ENCODE measurements at places on chromosomes 7 and 10.
A peak's percentile ranks its signal among the peaks of the same experiment; 100 is the strongest.

DNA sequence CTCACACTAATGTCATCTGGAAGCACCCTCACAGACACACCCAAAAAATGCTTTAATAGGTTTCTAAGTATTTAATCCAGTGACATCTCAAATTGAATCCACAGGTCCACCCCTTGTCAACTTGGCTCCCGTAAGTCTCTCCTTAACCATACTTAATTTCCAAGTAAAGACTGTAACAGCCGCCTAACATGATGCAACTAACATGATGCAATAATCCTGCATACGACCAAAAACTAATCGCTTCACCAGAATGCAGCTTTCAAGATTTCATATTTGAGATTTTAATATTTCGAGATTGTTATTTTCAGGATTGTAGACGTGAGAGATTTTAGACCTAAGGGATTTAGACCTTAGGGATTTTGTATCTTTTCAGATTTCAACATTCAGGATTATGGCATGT is 3.7 kb upstream of the HDAC9 start:
- no peak for DNase-seq

GRCh38 chr7:33837356-33837851 is 67.9 kb upstream of the BMPER start:
- DNase-seq = no peak

DNA sequence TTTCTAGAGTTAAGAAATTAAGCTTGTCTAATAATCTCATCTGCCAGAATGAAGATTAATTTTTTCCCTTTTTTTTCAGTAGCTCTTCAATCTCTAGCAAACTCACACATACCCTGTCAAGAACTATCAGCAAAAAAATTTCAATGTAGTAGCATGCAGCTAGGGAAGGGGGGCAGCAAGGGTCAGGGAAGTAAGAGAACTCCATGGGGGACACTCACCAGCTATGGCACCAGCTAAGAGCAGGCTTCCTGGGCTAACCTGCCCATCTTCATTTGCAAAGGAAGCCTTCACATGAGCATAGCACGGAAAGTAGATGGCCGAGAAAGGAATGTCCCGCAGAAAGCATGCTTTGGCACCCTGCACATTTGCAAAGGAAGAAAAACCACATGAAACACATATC is 190.4 kb downstream of the SLC25A13 start:
- no peak for DNase-seq

- DNase-seq = no peak
Observed at GRCh38 chr7:157384301-157384700, 47.5 kb downstream of the DNAJB6 start.

- DNase-seq = no peak
Observed at GRCh38 chr10:74962517-74962916, 136.1 kb downstream of the KAT6B start.

DNA sequence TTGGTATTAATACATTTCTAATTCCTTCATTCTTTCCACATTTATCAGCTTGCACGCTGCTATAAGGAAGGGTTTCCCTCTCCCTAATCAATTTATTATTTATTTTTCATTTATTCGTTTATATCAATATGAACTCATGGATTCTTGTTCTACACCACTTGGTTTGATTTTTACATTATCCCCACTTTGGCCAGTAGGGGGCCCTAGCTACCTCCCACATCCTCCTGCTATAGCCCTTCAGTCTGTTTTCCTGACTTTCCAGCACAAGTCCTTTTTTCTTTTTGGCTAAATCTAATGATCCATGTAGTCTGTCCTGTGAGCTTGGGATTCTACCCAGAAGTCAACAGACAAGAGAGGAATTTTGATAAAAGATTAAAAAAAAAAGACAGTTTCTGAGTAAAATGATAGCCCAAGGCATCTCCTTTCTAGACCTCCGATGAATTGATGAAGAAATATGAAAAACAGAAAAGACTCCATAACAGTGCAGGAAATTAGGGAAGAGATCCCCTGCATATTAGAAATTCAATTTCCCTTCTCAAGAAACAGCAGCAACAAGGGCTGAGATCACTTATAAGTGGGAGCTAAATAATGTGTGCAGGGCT is 47.7 kb downstream of the LYZL2 start:
- no peak for DNase-seq

DNA sequence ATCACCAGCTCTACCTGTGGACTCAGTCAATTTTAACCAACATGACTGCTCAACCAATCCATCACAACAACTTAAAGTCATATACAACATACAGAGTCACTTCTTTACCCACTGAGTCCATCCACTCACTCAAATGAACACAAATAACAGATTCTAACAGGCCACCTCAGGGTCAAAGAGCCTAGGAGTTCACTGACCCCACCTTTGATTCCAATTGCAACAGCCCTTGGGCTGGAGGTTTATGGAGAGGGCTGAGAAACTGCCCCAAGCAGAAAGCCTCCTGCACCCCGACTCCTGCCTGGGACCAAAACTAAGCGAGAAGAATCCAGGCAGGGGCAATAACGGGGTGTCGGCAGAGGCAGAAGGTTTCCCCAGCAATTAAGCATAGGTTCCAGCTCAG is 263.8 kb downstream of the PARD3 start:
- DNase-seq = no peak

GRCh38 chr7:69172357-69173077 is 425.8 kb upstream of the AUTS2 start:
- no peak for DNase-seq

DNA sequence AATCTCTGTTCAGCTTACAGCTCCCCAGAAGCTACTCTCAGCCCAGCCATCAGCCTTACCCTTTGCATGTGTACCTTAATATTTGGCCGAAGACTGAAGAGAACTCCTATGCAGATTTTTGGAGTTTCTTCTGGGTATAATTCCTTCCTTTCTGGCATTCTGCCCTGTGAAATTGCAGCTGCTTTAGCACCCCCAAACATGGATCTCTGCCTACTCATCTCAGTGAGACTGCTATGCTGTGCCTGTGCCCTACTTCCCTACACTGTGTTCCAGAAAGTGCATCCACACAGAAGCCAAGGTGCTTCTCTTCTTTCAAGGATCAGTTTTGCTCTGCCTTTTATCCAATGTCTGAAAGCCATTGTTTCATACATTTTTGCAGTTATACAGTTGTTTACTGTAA is 81.6 kb downstream of the NPY start:
- no peak for DNase-seq

- DNase-seq = no peak
Observed at GRCh38 chr7:16234493-16235146, 186.7 kb downstream of the CRPPA start.

DNA sequence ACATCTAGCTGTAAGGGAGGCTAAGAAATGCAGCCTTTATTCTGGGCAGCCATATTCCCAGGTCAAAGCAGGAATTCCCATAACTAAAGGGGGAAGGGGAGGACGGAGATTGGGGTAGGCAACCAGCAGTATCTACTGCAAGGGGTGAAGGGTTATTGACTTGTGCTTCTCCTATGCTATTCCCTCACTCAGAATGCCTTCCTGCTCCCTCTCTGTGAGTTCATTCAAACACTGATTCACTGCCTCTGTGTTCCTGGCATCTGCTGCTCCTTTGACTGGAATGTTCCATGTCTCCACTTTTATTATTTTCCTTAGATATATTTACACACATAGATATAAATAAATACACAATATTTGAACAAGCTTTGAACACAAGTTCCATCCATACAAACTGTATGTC is 11.1 kb downstream of the HTR7 start:
- no peak for DNase-seq

- no peak for DNase-seq
Observed at GRCh38 chr7:28362812-28363211, 49.5 kb upstream of the CREB5 start.

DNA sequence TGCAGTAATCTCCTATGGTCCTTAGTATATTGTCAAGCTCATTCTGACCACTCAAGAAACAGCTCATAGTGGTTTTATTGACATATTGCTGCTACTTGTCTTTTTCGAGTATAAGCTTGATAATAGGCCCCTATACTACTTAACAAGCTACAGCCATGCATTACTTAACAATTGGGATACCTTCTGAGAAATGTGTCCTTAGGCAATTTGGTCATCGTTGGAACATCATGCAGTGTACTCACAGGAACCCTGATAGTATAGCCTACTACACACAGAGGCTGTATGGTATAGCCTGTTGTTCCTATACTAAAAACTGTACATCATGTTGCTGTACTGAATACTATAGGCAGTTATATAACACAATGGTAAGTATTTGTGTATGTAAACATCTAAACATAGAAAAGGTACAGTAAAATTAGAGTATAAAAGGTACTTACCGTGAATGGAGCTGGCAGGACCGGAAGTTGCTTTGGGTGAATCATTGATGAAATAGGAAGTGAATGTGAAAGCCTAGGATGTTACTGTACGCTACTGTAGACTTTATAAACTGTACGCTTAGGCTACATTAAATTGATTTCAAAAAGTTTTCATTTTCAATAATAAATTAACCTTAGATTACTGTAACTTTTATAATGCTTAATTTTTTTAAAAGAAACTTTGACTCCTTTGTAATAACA is 160.9 kb downstream of the LRRC4 start:
- no peak for DNase-seq

- no peak for DNase-seq
Observed at GRCh38 chr10:105973360-105973759, 1191.1 kb downstream of the SORCS1 start.

GRCh38 chr10:5391790-5392189 is 12.8 kb downstream of the TUBAL3 start:
- no peak for DNase-seq

DNA sequence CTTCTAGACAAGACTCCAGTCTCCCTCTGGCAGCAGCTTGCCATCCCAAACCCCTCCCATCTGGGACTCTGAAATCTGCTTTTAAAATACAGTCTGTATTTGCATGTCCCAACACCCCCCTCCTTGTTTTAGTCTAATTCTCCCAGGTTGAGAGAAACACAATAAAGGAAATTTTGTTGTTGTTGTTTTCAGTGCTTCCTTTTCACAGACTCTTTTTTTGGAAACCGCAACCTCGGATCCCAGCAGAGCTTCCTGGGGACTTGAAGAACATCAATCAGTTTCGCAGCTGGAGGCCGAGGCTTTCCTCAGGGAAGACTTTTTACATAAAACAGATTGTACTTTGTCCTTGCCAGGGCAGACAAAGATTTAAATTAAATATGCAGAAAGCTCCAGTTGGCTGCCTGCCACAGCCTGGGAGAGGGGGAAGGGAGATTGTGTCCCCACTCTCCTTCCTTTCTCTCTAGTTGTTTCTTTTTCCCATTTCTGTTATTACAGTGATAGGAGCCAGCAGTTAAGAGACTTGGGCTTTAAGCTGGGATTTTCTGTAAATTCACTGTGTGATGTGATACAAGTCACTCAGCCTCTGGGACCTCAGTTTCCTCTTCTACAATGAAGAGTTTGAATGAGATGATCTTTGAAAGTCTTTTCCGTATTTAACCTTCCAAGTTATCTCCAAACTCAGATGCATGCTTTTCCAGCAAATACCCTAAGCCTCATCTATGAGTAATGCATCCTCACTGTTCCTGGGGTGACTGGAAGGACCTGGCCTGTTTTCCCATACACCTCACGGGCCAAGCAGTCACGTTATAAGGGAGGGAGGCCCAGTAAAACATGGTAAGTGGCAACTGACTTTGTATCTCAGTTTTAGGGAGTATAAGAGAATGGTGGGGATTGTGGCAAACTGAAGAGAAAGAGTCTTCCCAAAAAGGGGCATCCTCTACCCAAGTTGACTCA is 192.3 kb downstream of the REEP3 start:
- no peak for DNase-seq

GRCh38 chr10:96229568-96230030 is 41.8 kb downstream of the BLNK start:
- peak; percentile 66 for DNase-seq

DNA sequence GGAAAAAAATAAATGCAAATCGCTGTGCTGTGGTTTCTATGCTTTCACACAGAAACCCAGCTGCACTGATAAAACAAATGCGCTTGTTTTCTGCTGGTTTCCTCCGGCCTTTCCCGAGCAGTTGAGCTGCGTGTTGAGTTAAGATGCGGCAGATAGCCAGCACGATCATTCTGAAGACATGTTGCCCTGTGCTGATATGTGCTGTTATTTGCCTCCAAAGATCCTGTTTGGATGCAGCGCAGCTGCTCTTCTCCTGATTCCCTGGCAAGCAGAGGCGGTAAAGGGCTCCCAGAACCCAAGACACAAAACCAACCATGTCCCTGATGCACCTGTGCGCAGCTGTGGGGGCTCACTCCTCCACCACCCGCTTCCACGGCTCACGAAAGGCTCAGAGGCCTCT is 225.4 kb downstream of the PAXIP1 start:
- DNase-seq = no peak

DNA sequence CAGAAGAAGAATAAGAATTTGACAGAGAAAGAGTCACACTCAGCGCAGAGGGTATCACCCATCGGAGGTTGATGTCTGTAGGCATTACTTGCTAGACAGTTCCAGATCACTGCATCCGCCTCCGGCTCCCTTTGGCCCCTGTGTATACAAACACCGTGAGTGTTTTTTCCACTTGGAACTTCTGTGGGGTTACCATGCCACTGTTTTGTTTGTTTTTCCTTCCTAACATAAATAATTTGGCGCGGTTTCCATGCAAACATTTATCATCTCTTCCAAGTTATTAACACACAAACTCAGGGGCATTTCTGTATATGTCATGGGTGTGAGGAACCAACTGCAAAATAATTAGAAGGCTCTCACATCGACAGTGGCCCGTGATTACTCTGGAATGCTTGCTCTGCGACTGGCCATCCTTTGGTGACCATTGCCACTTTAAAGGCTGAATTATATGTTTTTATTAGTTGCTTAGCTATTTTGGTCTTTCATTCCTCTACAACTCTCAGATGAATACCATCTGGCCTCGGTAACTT is 612.2 kb upstream of the MKI67 start:
- no peak for DNase-seq

GRCh38 chr7:91811236-91811635 is 69.3 kb downstream of the MTERF1 start:
- no peak for DNase-seq

DNA sequence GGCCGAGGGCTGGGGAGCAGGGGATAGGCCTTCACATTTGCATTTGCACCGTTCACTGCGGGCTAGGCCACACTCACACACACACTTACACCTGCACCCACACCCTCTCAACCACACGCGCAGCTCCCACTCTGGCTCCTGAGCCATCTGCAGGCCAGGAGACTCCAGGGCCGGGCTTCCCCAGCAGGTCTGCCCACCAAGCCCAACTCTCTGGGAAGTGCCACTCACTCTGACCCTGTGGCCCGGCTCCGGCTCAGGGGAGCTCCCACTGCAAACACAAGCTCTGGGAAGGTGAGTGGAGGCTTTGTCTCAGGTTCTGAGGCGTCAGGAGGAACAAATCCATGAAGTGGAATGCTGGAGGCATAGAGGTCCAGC is 157.9 kb downstream of the NRF1 start:
- DNase-seq = no peak

GRCh38 chr7:94303695-94304094 is 91.0 kb upstream of the COL1A2 start:
- no peak for DNase-seq

DNA sequence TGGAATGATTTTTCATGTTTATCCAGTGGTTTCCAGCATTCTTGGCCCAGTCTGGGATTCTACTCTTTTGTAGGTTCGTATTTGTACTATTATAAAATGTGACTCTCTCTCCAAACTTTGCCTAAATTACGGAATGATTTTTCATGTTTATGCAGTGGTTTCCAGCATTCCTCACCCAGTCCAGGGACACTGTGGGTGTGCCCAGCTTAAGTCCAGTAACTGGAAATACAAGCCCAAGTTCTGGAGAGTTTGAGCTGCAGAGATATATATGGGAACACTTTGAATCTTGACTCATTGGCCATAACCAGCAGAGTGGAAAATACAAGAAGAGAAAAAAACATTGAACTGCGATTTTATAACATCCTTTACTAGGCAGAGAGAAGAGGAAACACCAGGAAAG is 5.9 kb upstream of the MAGI2 start:
- no peak for DNase-seq

All from activated CD4-positive, CD25-positive, alpha-beta regulatory T cell treated with anti-CD3 and anti-CD28 coated beads, Interleukin-2, amount 50 U/mL, for 72 hours (primary cell).